ENCODE measurements at places on chromosomes 7 and 10.

DNA sequence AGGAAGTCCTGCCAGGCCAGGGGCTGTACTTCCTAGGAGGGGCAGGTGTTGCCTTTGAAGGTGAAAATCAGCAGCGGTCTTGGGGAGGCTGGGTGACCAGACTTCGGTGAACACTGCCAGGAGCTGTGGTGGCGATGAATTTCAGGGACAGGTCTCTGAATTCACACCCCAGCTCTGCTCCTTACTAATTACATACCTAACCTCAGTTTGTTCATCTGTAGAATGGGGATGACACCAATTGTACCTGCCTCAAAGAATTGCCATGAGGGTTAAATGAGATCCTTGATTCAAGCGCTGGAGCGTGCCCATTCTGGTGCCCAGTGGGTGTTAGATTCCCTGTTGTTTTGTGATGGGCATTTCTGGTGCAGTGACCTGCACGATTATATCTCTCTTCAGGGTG lies 102.8 kb downstream of the TACC2 start:
- no peak for DNase-seq

DNA sequence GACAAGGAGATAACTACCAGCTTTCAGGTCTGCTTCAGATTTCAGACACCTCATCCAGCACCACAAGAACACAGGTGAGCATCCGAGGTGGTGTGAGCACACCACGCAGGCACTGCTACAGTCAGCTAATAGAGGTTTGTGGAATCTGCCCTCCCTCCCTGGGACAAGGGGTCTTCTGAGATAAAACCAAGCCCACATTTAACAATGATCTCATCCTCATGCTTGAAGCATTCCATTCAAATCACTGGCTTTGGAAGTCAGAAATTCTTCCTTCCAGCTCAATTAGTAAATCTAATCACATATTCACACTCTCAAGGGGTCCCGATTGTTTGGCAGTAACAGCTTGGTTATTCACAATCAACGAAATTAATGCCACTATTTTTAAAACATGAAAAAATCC lies 331.4 kb downstream of the ELMO1 start:
- DNase-seq: no peak

DNA sequence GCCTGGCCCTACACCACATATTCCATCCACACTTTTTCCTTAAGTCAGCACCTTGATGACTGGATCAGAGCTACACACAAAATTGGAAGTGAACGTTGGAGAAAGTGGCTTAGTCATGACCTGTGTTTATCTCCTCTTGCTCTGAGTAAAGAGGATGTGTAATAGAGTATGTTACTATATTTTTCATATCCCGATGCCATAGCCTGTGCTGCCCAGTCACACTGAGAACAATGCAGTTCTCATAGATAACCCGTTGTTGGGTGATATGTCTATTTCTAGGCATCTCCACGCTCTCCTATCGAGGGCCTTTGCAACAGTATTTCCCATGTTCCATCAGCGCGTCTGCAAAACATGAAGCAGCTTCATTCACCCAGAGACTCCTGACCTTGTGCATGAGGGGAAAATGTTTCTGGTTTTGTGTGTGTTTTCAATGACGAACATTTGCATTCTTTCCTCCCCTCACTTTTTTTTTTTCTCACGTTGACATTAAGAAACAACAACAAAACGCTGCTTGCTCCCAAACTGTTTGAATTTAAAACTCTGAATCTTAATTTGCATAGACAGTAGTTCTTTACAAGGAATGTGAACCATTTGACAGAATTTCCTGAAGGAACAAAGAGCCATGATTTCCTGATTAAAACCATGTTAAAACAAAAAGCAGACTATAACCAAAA lies 43.4 kb downstream of the GRK5 start:
- no peak for DNase-seq

- no peak for DNase-seq
These were observed 182.6 kb downstream of the TCF7L2 start for GRCh38 chr10:113132591-113133121.

- no peak for DNase-seq
These were observed 15.4 kb downstream of the MGAM start for GRCh38 chr7:142010952-142011548.

DNA sequence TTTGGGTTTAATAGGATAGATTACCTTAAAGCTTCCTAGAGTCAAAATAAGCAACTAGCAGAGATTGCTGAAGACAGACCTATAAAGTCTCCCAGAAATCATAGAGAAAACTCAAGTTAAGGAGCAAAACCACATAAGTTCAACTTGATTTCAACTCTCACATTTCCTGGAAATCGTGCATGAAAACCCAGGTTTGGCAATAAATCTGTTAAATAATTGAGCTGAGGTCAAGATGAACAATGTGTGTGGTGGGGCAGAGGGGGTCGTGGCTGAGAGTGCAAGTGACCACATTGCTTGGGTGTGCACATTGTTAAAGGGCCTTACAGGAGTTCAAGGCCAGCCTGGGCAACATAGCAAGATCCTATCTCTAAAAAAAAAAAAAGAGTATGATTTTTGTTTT lies 636.5 kb downstream of the GALNT17 start:
- no peak for DNase-seq

GRCh38 chr10:117425974-117426566 lies 50.8 kb upstream of the PDZD8 start:
- DNase-seq: no peak

DNA sequence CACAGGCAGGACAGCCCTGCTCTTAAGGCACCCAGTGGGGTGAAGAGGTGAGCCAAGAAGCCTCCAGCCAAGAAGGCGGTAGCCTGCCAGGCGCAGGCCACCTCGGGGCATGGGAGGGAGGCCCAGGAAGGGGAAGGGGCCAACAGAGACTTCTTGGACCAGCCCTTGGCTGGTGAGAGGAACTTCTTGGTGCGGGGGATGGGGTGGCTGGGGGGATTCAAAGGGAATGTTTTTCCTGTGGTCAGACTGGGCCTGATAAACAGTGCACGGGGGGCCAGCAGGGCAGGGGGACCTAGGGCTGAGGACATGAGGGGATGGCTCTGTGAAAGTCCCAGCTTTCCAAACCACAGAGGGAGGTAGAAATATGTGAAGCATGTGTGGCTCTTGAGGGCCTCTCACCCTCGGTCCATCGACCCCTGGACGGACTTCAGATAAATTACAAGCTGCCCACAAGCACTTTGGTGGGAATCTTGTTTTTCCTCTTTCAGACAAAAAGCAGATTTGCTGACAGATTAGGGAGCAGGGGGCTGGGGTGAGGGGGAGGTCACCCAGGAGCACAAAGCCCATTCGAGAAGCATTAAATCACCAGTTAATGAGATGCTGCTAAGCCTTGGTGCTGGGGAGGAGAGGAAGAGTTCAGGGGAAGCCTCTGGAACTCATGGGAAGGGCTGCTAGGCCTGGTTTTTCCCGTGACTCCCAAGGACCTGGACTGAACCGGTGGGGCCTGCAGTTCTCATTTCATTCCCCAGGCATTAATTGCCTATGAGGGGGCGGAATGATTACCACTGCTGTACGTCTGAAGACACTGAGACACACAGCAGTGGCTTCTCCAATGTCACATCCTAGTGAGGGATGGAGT lies 11.3 kb downstream of the CRYGN start:
- DNase-seq: no peak

DNA sequence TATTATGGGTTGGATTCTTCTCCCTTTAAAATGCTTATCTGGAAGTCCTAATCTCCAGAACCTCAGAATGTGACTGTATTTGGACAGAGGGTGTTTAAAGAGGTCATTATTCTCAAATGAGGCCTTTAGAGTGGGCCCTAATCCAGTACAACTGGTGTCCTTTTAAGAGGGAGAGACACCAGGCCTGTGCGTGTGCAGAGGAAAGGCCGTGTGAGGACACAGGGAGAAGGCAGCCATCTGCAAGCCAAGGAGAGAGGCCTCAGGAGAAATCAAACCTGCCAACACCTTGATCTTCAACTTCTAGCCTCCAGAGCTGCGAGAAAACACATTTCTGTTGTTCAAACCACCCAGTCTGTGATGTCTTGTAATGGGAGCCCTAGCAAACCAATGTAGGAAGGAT lies 235.4 kb upstream of the MYO3A start:
- no peak for DNase-seq

GRCh38 chr7:485188-486081 lies 34.2 kb downstream of the PDGFA start:
- no peak for DNase-seq

DNA sequence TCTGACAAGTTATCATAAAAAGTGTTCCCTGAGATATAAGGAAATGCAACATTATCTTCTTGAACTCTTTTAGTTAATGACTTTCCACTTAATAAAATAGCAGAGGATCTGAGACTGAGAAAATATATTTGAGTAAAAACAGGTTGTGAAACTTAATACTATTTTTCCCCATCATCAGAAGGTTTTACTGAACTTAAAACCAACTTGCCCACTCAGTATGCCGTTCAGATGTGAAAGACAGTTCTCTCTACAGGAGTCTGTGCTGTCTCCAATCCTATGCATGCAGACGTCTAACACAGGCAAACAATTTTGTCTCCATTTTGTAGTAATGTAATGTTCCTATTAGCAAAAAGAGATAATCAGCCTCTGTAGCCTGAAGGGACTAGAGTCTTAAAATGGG lies 38.2 kb upstream of the CYP2C18 start:
- DNase-seq: no peak

GRCh38 chr7:133827707-133828623 lies 299.2 kb upstream of the LRGUK start:
- no peak for DNase-seq

GRCh38 chr10:31927884-31928548 lies 615 bp downstream of the ARHGAP12 start:
- DNase-seq: peak; percentile 72
